Mesangial cell (primary cell): ENCODE measurements at places on chromosomes 11 and 22. TPM values are rescaled to one million over a fixed set of nuclear protein-coding genes. Genes with fewer than 3 reads are reported as not detected.

The MICAL2 gene
- 217 and 266 TPM in 2 replicates for total RNA-seq

The SCGB1A1 gene
- total RNA-seq = not detected in 2 replicates

The RIMBP3B gene
- not detected in 2 replicates for total RNA-seq

The POLDIP3 gene
- 34.4 and 37.0 TPM in 2 replicates for total RNA-seq

The DSCAML1 gene
- total RNA-seq = 9.0 TPM in 1 of 2 replicates, not detected in the other

The FGF4 gene
- total RNA-seq = not detected in 2 replicates

The FAM180B gene
- not detected in 2 replicates for total RNA-seq

The MS4A3 gene
- total RNA-seq = not detected in 2 replicates

The OR51B4 gene
- total RNA-seq = not detected in 2 replicates

The APOA4 gene
- not detected in 2 replicates for total RNA-seq
